NCI-H1105 (cell line): ENCODE measurements at places on chromosomes 11 and 22.

DNA sequence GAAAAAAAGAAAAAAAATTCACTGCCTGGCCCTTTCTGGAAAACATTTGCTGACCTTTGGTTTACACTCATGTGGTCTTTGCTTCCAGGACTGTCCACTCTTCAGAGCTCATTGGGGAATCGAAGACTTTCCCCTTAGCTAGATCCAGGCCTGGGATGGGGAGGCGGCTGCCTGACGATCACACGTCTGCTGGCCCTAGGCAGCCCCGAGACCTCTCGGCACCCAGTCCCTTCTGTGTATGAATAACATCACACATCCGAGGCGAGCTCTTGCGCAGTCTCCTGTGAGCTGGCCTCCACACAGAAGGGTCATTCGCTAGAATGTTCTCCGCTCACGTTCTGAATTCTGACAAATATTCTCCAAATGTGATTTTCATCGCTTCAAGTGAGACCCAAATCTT lies 25.7 kb upstream of the GAL start:
- DNase-seq, result no peak

- DNase-seq, result no peak
Observed at GRCh38 chr22:18111759-18112330, 1.2 kb downstream of the TUBA8 start.

GRCh38 chr22:29722151-29722550 lies 2.3 kb downstream of the CABP7 start:
- DNase-seq, result no peak

DNA sequence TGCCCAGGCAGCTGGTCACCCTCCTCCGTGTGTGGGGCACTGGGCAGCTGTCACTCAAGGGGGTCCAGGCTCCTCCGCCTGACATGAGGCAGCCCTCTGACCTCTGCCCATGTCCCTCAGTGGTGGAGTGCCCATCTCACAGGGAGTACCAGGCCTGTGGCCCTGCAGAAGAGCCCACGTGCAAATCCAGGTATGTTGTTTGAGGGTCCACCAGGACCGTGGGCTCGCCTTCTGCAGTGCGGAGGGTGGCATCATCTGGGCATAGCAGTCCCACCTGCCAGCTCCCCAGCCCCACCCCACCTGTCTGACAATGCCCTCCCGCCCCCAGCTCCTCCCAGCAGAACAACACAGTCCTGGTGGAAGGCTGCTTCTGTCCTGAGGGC lies 30.5 kb downstream of the MUC2 start:
- no peak for DNase-seq

- no peak for DNase-seq
Observed at GRCh38 chr22:30315962-30316576, 10.7 kb downstream of the TBC1D10A start.

DNA sequence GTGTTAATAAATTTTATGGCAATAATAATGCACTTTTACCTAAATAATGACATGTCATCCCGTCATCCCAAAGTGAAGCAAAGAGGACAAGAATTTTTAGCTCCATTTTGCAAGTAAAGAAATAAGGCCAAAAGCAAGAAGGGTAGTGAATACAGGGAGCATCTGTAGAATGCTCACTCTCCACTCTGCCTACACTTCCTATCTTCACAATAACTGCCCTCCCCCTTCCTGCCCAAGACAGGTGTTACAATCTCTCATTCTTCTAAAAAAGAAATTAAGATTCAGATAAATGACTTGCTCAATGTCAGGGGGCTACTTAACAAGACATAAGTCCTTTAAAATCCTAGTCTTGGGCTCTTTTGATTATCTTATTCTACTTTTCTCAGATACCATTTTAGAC lies 8.9 kb downstream of the RDX start:
- no peak for DNase-seq

DNA sequence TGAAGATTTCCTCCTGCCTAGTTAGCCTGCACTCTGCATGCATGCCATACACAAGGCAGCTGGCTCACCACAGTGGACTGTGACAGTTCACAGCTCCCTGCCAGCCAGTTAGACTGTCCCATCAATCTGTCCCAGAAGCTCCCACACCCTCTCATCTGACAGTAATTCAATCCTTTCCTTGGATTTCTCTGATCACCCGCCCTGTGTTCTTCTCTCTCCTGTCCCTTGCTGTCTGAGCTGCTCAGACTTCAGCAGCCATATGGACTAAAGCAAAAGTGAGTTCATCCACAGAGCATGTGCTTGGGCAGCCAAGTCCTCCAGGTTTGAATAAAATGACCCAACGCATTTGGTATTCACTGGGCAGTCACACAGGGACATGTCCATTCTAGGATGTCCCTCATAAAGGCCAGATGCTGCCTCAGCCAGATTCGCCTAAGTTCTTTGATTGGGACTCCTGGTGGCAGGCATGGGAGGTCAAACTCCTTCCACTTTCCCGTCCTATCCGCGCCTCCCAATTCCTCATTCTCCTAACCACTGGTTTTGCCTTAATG lies 54.5 kb upstream of the ZBTB44 start:
- no peak for DNase-seq

DNA sequence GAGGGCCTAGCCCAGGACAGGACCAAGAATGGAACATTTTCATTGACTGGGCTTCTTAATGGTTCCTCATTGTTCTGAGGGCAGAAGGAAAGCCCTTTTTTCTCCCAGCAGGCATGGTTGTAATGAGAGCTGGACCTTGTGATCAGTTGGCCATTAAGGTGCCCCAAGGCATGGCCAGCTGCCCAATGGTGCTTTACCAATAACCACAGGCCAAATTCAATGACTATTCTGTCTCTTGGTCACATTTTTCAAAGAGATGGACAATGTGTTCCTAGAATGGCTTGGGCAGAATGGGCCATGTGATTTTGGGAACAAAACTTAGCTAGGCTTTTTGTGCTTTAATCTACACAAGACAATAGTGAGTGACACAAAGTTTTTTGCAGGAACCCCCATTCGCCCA lies 7.3 kb downstream of the NAV2 start:
- DNase-seq, result no peak

DNA sequence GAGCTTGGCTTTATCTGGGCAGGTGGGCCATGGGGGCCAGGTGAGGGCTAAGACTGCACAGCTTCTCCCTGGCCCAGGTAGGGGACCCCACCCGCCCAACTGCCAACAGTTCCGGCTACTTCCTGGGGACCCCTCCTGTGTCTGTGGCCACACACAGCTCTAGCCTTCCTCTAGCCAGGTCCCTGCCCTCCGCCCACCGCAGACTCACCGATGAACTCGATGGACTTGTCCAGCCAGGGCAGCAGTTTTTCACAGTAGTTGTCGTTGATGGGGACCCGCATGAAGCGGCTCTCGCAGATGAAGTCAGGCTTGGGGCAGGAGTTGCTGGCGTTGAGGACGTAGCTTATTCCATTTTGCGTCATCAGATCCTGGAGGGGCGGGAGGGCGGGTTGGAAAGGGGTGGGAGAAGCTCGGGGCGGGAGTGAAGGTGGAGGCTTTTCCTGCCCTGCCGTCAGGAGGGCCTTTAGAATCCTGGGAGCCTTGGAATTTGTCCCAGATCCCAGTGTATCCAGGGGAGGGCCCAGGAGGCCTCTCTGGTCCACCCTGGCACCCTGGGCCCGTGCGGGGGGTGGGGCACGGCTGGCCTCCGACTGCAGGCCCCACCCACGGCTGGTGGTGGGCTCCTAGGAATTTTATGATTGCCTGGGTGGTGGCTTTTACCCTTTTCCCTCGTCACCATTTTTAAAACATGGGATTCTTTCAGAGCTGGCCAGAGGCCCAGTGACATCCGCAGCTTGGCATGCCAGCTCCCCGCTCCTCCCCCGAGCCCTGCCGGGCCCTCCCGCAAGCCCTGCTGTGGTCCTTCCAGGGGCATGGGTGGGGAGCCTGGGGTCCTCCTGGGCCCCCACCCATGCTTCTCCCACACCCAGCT lies 13.9 kb downstream of the DUSP8 start:
- DNase-seq, result no peak

DNA sequence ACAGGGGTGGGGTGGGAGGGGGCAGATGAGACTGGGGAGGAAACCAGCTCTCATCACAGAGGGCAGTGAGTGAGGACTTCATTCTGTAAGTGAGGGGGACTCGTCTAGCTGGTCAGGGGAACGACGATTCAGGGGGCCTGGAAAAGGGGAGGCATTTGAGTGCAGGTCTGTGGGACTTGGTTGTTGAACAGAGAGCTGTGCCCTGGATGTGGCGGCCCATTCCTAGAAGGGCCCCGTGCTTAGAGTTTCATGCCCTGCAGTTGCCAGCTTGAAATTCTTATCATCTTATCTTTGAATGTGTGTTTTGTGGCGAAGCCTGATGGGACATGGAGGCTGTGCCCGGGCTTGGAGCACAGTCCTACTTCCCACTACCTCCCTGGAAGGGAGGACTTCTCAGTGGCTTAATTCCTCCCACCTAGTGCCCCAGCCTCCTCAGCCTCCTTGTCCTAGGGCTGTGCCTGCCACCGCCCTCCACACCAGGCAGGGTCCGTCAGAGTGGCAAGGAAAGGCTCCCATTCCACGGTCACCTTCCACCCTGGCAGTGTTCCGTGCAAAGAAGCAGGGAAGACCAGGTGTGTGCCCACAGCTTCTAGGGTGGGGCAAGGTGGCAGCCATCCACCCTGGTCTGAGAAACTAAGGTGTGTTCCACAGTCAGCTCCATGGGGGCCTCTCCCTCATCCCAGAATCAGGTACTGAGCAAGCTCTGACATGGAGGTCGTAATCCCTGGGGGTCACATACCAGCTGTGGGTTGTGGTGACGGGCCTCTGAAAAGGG lies 59.7 kb upstream of the LMO1 start:
- DNase-seq, result no peak

GRCh38 chr22:22888571-22889353 lies 1.1 kb downstream of the IGLL5 start:
- no peak for DNase-seq

GRCh38 chr11:128310676-128311445 lies 276.5 kb downstream of the ETS1 start:
- no peak for DNase-seq

GRCh38 chr11:114156782-114157181 lies 97.3 kb downstream of the ZBTB16 start:
- DNase-seq, result no peak

DNA sequence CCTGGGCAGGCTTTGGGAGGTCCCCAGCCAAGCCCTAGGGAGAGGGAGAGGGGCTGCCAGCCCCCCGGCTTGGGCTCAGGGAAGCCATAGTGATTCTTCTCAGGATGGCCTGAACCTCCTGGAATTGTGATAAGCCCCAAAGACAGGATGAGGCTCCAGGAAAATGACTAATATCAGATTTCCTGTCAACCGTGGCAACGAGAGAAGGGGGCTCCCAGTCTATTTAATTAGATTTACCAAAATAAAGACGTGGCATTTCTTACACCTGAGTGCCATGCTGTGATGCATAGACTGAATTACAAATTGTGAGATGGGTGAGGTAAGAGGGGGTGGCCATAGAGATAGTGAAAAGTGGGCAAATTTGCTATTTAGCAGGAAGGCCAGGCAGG lies 20.4 kb downstream of the SERPINH1 start:
- DNase-seq, result no peak

DNA sequence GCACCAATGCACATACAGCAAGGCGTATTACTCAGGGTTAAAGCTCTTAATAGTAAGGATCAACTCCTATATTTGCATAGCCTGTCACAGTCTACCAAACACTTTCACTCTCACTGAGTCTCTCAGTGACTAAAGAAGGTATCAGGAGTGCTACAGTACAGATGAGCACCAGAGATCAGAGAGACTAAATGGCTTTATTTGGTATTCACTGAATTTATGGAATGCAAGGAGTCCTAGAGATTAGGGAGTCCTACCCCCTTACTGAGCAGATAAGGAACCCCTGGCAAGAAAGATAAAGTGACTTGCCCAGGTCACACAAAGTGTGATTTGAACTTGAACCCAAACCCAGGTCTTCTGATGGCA lies 396.4 kb upstream of the CCDC90B start:
- DNase-seq, result no peak

GRCh38 chr11:130787092-130787616 lies 129.1 kb downstream of the SNX19 start:
- DNase-seq, result no peak

- DNase-seq, result no peak
Observed at GRCh38 chr11:22734628-22735345, 68.4 kb downstream of the GAS2 start.

GRCh38 chr22:44341431-44342346 lies 28.9 kb upstream of the SHISAL1 start:
- DNase-seq, result no peak

GRCh38 chr11:133506551-133507094 lies 25.7 kb downstream of the OPCML start:
- DNase-seq, result no peak

GRCh38 chr11:122341477-122341876 lies 225.5 kb upstream of the BLID start:
- DNase-seq, result peak; percentile 84

DNA sequence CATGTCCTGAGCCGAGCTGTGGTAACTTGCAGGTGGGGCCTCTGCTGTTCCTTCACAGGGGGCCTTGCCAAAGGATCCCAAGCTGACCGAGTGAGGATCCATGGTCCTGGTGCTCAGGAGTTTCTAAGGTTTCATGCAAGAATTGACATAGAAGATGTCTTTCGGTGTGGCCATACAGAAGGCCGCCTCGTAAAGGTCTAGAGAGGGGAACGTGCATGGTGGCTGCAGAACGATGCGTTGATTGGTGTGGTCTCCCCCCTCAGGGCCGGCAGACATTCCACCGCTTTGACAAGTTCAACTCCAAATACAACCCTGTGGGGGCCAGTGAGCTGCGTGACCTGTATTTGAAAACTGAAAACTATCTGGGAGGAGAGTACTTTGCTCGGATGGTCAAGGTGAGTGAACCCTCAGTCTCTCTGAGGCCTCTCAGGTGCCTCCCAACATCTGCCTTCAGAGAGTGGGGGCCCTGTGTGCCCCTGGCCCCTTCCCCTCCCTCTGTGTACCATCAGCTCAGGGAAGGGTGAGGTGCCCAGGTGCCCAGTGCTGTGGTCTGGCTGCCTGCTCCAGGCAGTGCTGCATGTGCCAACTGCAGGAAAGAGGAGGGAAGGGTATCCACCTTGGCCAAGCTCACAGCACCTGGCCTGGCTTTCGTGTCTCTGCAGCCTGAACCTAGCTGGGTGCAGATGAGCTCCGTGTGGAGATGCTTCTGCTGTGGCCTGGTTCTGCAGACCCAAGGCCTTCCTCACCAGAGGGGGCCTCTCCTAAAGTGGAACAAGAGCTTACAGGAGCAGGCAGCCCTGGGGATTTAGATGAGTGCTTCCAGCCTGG lies 39.8 kb downstream of the AMPD3 start:
- no peak for DNase-seq

- no peak for DNase-seq
Observed at GRCh38 chr22:34623580-34623979, 442.4 kb upstream of the ISX start.

DNA sequence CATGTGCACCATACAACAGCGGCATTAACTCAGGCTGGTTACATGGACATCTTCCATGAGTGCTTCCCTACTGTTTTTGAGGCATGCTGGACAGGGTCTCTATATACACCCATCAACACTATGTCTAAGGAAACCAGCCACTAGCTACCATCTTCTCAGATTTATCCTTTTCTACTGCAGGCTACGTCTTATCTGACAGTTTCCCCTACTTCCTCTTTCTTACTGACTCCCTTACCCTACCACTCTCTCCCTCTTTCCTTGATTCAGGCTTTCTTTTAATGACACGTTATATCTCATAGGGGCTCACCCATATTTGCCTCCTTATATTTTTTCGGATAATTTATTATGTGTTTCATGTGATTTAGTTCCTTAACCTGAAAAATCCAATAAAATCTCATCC lies 41.8 kb downstream of the DDI1 start:
- DNase-seq, result no peak

- DNase-seq, result no peak
Observed at GRCh38 chr11:70091638-70092037, 13.5 kb downstream of the ANO1 start.
